ENCODE measurements at places on chromosomes 2 and 18.

- no peak overlapping the region for H3K4me3 ChIP-seq
- no peaks in the 10 kb centered on the region for H3K27me3 ChIP-seq
- DNase-seq: no peak
- H3K4me1 ChIP-seq: no peaks in the 10 kb centered on the region
Measured at GRCh38 chr2:208638059-208638458, 231.5 kb downstream of the PTH2R start.

DNA sequence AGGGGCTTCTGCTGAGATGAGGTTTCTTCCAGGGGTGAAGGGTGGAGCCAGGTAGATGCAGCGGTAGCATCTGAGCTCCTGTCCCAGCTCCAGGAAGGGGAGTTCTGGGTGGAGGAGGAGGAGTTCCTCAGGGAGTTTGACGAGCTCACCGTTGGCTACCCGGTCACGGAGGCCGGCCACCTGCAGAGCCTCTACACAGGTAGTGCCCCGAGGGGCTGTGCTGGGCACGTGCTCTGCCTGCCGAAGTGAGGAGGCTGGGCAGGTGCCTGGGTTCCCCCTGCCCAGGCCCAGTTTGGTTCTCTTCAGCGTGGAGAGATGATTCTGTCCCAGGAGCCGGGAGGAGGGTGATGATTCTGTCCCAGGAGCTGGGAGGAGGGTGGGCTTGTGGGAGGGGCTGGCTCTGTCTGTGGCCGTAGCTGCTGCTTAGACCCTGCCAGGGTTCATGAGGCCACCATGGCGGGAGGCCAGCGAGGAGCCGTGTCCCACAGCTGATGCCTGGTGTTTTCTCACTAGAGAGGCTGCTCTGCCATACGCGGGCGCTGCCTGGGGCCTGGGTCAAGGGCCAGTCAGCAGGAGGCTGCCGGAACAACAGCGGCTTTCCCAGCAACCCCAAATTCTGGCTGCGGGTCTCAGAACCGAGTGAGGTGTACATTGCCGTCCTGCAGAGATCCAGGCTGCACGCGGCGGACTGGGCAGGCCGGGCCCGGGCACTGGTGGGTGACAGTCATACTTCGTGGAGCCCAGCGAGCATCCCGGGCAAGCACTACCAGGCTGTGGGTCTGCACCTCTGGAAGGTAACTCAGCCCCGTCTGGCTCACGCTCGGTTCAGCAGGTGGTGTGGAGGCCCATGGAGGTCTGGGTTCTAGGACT, 8.2 kb downstream of the CAPN10 start:
- H3K4me1 ChIP-seq: peaks cover 4% of the 10 kb centered on the region
- H3K27ac ChIP-seq: no peak overlapping the region
- H3K4me3 ChIP-seq: no peak overlapping the region
- no peaks in the 10 kb centered on the region for H3K27me3 ChIP-seq
- DNase-seq: no peak
- H3K36me3 ChIP-seq: peaks cover 5% of the 10 kb centered on the region

DNA sequence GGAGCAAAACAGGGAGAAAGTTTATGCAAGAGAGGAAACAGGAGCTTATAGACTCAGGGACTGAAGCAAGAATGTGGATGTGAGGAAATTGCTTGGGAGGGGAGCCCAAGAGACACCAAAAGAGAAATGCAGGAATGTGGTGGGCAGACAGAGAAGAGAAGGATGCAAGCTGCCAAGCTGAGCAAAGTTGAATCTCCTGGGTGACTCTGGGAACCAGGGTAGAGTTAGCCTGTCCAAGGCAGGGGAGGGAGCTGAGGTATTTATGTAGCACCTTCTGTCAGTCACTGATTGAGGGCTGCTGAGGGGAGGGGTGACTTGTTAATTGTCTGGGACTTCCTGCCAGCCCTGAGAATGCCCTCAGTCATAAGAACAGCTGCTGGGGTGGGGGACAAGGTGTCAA, 464.3 kb downstream of the NBAS start:
- no peak overlapping the region for H3K4me3 ChIP-seq
- no peaks in the 10 kb centered on the region for H3K36me3 ChIP-seq
- H3K27me3 ChIP-seq: peaks cover 13% of the 10 kb centered on the region
- H3K4me1 ChIP-seq: no peaks in the 10 kb centered on the region

DNA sequence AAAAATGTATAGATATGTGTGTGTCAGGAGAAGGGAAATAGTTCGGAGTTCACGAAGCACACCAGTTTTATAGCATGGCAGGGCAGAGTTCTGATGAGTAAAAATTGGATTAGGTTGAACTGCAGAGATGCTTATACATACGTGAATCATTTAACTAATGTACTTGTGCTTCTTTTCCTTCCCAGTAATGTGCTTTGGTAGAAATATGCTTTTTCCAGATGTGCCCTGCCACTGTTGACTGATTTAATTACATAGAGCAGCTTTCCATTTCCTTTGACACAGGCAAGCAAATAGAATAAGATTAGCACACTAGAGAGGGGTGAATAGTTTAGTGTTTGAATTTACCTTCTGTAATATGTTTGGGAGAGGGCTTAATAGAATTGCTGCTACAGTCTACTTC, 28.9 kb upstream of the ARMC9 start:
- peaks cover 7% of the 10 kb centered on the region for H3K4me1 ChIP-seq
- no peaks in the 10 kb centered on the region for H3K27me3 ChIP-seq
- H3K36me3 ChIP-seq: peaks cover 17% of the 10 kb centered on the region
- no peak overlapping the region for H3K4me3 ChIP-seq
- no peak overlapping the region for H3K27ac ChIP-seq

GRCh38 chr2:213627054-213627710, 342.9 kb downstream of the SPAG16 start:
- H3K27ac ChIP-seq: no peak overlapping the region
- H3K4me1 ChIP-seq: no peaks in the 10 kb centered on the region
- H3K36me3 ChIP-seq: no peaks in the 10 kb centered on the region
- DNase-seq: no peak
- no peaks in the 10 kb centered on the region for H3K27me3 ChIP-seq
- H3K4me3 ChIP-seq: no peak overlapping the region

DNA sequence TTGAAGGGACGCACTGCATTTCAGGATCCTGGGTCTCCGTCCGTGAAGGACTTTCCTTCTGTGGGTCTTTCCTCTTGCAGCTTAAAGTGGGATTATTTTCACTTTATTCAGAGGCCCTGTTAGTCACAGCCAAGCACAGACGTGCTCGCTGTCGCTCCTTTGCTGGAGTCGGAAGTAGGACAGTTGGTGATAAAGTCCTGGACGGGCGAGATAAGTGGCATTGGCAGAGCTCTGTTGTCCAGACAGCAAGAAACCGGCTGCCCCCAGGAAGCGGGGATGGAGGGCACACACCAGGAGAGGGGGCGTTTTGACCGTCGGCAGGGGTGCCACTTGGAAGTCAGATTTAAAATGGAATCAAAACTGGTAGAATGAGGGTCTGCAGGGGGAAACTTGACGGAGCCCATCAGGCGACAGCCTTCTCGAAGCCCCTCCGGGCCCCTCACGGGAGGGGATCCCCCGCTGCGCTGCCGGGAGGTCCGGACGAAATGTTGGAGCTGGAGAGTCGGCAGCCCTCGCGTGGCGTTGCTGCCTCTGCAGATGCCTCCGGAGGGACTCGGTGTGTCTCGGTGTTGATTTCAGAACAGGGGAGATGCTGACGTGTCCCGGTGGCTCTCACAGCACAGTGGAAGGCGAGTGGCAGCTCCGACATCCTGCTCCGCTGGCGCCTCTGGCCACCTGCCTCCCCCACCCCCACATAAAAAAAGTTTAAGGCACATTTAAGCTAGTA, 124.2 kb downstream of the NFATC1 start:
- H3K36me3 ChIP-seq: no peaks in the 10 kb centered on the region
- no peak for DNase-seq
- H3K4me1 ChIP-seq: peaks cover 57% of the 10 kb centered on the region
- no peaks in the 10 kb centered on the region for H3K27me3 ChIP-seq

GRCh38 chr18:59918320-59918755, 18.5 kb downstream of the PMAIP1 start:
- H3K36me3 ChIP-seq: no peaks in the 10 kb centered on the region
- peaks cover 6% of the 10 kb centered on the region for H3K4me1 ChIP-seq
- DNase-seq: no peak
- H3K27ac ChIP-seq: no peak overlapping the region
- peak overlapping the region; percentile 19 for H3K4me3 ChIP-seq

DNA sequence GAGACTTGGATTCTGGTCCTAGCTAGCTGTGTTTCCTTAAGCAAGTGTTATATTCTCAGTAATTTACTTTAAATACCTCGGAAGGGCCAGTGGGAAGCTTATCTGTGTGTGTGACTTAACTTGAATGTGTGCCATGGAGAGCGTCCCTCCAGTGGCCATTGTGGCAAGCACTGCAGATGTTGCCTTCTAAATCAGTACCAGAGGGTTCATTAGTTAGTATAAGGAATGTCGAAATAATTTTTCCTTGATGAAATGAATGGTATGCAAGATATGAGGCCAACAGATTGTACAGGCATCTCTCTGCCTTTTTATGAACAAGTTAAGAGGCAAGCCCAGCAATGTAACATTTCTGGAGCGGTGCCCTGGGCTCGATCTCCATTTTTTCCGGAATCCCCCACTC, 52.0 kb downstream of the FBXO36 start:
- H3K36me3 ChIP-seq: peaks cover 2% of the 10 kb centered on the region
- DNase-seq: no peak
- H3K27me3 ChIP-seq: no peaks in the 10 kb centered on the region
- H3K27ac ChIP-seq: no peak overlapping the region

DNA sequence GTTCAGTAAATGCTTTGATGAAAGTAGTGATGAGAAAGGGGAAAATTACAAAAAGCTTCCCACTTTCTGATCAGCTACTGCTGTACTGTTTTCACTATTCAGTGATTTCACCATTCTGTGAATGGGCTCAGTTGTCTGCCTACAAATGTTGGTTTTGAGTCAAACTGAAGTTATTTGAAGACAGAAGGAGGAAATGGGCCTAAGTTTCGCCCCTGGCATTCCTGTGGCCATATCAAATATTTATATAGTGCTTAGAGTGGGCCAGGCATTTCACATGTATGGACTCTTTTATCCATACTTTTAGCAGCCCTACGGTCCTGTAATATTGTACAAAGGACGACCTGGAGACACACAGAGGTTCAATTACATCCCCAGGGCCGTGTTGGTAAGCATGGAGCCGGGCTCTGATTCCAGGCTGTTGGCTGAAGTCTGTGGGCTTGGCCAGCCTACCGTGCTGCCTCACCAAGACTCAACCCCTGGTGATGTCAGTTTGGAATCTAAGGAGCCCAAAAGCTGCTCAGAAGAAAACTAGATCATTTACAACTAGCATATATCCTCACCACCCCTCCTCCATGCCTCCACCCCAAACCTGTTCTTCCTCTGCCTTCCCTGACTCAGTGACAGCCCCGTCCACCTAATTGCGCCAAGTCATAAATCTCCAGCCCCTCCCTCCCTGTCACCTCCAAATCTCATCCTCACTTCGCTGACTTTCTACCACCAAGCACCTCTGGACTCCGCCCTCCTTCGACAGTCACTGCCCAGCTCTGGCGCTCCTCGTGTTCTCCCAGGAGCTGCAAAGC, 10.1 kb upstream of the GRHL1 start:
- H3K4me3 ChIP-seq: no peak overlapping the region
- peaks cover 22% of the 10 kb centered on the region for H3K27me3 ChIP-seq
- no peaks in the 10 kb centered on the region for H3K4me1 ChIP-seq
- DNase-seq: no peak
- no peak overlapping the region for H3K27ac ChIP-seq

GRCh38 chr18:8947566-8947965, 154.9 kb upstream of the NDUFV2 start:
- DNase-seq: no peak
- H3K4me3 ChIP-seq: no peak overlapping the region
- H3K36me3 ChIP-seq: no peaks in the 10 kb centered on the region
- peaks cover 5% of the 10 kb centered on the region for H3K4me1 ChIP-seq
- H3K27ac ChIP-seq: no peak overlapping the region
- H3K27me3 ChIP-seq: peaks cover 15% of the 10 kb centered on the region

- peaks cover 20% of the 10 kb centered on the region for H3K4me1 ChIP-seq
- H3K27ac ChIP-seq: peak overlapping the region; percentile 32
- no peak for DNase-seq
Measured at GRCh38 chr2:86791573-86791972, 860 bp upstream of the CD8A start.

DNA sequence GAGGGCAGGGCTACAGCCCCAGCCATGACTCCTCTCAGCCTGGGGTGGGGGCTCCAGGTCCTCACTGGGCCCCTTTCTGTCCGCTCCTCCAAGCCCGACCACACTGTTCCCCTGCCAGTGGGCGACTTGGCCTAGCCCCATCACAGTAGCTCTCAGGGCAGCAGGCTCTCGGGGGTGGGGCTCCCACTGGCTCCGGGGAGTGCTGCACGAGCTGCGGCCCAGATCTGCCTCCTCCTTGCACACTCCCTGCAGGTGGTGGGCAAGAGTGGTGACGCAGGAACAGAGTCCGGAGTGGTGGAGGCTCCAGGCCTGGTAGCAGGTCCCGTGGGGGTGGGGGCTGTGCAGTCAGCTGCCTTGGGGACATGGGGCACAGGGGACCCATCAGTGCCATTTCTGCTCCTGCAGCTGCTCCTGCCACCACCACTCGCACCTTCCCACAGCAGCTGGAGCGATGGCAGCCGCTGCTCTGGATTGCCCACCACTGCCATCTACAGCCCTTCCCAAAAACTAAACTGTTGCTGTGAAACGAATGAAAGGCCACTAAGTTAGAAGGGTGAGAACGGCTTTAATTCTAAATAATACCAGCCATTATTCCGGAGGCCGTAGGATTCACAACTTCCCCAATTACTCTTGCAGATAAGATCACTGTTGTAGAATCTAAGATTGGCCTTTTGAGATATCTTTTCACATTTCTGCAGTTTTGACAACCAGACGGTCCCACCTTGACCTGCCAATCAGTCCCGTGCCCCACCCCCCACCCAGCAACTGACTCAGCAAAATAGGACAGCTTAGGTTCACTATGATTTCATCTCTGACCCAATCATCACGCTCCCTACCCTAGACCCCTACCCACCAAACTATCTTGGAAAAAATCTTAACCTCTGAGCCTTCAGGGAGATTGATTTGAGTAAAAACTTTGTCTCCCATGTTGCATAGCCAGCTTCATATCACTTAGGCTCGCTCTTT, 530.2 kb downstream of the DCC start:
- no peaks in the 10 kb centered on the region for H3K36me3 ChIP-seq
- DNase-seq: no peak
- H3K4me1 ChIP-seq: no peaks in the 10 kb centered on the region
- no peak overlapping the region for H3K27ac ChIP-seq
- H3K27me3 ChIP-seq: no peaks in the 10 kb centered on the region

DNA sequence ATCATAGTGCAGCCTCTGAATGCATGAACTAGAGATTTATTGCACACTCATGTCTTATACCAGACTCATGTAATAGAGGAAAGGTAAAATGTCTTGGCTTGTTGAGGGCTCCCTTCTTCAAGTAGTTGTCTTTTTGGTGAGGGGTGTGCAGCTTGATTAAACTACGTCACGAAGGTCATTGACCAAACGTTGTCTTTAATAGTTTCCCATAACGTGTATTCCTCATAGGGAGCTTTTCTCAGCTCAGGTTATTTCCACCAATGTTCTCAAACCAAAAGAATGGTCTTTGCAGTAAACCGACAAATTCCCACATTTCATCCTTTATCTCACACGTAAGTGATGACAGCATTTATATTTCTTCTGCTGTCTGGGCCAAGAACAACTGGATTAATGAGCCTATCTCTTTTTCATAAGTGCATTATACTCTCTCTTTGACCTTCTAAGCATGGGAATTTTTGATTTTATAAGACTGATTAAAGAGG, 547.7 kb upstream of the ZEB2 start:
- no peak for DNase-seq
- no peak overlapping the region for H3K27ac ChIP-seq
- no peaks in the 10 kb centered on the region for H3K36me3 ChIP-seq
- H3K4me3 ChIP-seq: no peak overlapping the region
- H3K27me3 ChIP-seq: no peaks in the 10 kb centered on the region

All from T-helper 17 cell (primary cell).